GM12865 (cell line): ENCODE measurements at places on chromosomes 7 and 10.
A peak's percentile ranks its signal among the peaks of the same experiment; 100 is the strongest.

DNA sequence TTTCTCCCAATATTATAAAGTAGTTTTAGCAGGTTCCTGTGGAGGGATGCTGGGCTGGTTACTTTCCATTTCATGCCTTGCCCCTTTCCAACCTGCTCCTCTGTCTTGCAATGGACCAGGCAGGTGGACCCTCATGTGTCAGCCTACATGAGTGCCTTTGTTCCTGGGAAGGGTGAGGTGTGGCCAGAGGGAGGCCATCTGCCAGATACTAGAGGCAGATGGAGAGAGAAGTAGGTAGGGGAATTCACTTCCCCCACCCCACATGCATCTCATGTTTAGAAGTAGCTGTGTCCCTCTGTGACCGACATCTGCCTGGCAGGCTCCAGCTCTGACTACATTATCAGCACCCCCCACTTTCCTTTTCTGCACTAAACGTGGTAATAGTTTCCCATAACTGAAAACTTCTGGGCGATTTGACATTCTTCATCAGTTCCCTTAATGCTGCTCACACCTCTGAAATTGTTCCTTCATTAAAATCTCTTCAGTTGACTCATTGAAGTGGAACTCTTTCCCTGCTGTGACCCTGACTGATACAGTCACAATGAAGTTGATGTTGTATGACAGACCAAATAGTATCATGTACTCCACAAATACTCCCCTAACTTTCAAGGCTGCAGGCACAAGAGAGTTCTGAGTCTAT is 396.3 kb upstream of the FZD8 start:
- DNase-seq = peak; percentile 1

- no peak for DNase-seq
Observed at GRCh38 chr7:95490231-95490762, 4.6 kb downstream of the ASB4 start.

DNA sequence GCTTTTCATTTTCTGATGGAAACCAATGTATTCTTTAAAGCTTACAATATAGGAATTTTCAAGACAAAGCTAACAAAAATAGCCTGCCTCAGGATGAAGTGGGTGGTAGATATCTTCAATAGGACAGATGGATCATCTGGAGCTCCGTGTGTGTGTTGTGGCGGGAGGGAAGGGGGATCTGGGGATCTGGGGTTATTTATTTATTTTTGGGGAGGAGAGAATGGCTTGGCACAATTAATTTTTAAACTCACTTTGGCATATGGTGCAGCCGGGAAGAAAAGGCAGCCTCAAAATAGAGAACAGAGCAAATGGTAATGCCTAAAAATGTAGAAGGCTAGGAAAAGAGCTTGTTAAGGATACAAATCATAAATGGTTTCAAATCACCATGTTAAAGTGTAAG is 11.6 kb upstream of the ABLIM1 start:
- no peak for DNase-seq

DNA sequence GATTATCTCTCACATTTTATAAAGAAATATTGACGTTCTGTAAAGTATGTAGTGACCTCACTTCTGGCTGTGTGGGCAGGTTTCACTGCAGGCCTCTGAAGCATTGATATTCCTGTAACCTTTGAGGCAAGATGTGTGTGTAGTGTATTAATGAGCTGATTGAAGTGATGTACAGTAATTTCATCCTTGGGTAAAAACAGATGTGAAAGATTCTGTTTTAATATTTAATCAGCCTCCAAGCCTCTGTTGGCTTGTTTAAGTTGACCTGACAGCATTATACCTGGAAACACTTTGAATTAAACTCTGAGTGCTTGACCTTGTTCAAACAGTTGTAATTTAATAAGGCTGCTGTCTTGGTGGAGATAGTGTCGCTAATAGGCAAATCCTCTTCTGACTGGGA is 74.9 kb downstream of the KAT6B start:
- no peak for DNase-seq

- no peak for DNase-seq
Observed at GRCh38 chr10:101612086-101612485, 24.0 kb downstream of the DPCD start.

GRCh38 chr7:155791836-155792235 is 20.4 kb downstream of the SHH start:
- DNase-seq = no peak

- DNase-seq = peak; percentile 89
Observed at GRCh38 chr10:80459047-80459865, 5.1 kb downstream of the TSPAN14 start.

GRCh38 chr10:79127151-79127961 is 58.6 kb downstream of the ZMIZ1 start:
- DNase-seq = no peak

DNA sequence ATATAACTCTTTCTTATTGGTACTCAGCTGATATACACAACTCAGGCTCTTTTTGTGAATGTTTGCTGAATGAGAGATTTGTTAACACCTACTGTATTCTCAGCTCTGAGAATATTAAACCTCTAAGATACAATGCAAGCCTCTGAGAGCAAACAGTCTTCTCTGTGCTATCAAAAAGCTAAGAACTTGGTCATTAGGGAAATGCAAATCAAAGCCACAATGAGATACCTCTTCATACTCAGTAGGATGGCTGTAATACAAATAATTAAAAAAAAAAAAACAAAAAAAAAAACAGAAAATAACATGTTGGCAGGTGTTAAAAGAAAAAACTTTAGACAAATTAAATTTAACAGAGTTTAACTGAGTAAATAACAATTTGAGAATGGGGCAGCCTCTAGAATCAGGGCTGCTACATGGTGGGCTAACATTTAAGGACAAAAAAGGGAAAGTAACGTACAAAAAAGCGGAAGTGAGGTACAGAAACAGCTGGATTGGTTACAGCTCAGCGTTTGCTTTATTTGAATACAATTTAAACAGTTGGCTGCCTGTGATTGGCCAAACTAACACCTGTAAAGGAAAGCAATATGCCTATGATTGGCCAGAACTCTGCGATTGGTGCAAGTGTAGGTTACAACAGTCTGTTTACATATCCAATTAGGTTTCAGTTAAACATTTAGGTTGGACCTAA is 14.8 kb upstream of the MTURN start:
- DNase-seq = peak; percentile 6

GRCh38 chr7:17405786-17406185 is 107.3 kb downstream of the AHR start:
- DNase-seq = no peak

GRCh38 chr7:80891259-80891544 is 27.6 kb downstream of the SEMA3C start:
- DNase-seq = no peak

DNA sequence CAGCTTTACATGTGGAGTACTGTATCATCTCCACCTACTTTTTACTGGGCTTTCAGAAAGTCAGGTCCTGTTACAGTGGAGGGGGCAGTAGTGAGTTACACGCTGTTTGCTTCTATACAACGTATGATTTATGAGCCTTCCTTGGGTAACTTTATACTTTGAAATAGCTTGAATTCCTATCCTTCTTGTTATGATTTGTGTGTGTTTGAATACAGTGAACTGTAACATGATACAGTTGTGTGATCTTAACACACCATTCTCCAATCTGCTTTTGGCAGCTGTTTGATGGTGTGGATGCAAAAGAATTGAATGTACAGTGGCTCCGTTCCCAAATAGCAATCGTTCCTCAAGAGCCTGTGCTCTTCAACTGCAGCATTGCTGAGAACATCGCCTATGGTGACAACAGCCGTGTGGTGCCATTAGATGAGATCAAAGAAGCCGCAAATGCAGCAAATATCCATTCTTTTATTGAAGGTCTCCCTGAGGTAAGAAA is 41.7 kb downstream of the SP8 start:
- no peak for DNase-seq

GRCh38 chr7:158266817-158267741 is 320.5 kb downstream of the PTPRN2 start:
- DNase-seq = no peak

GRCh38 chr7:111931016-111931517 is 275.1 kb downstream of the DOCK4 start:
- no peak for DNase-seq

DNA sequence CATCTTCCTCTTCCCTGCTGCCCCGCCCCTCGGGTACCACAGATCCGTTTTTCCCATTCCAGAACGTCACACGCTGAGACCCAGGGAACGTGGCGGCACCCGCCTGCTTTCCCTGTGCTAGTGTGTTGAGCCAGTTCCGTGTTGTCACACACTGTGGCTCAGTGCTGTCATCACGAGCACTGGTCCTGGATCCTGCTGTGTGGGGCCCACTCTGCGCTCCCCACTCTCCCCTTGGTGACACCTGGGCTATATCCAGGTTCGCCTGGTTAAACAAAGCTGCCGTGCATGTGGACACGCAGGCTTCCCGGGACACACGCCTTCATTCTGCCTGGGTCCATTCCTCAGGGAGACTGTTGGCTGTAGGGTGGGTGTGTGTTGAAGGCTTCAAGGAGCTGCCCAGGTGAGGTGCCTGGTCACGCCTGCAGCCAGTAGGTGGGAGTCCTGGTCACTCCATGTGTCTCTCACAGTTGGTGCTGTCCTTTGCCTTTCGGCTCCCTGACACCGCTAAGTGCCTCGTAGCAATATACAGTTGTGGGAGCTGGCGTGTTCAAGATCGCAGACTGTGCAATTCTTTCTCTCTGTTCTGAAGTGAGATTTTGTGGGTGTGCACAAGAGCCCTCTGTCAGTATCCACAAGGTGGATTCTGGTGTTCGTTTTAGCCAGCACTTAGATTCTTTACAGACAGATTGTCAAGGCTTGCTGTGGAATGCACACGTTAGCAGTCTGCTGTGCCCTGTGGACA is 88.6 kb downstream of the INPP5A start:
- DNase-seq = no peak

DNA sequence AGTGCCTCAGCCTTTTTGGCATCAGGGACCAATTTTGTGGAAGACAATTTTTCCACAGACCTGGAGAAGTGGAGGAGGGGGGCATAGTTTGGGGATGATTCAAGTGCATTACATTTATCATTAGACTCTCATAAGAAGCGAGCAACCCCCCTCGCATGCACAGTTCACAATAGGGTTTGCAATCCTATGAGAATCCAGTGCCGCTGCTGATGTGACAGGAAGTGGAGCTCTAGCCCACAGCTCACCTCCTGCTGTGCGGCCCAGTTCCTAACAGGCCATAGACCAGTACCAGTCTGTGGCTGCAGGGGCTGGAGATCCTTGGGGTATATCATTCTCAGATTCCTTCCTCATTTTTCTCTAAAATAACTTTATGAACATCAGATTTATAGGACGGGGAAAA is 50.8 kb downstream of the ATAD1 start:
- no peak for DNase-seq

DNA sequence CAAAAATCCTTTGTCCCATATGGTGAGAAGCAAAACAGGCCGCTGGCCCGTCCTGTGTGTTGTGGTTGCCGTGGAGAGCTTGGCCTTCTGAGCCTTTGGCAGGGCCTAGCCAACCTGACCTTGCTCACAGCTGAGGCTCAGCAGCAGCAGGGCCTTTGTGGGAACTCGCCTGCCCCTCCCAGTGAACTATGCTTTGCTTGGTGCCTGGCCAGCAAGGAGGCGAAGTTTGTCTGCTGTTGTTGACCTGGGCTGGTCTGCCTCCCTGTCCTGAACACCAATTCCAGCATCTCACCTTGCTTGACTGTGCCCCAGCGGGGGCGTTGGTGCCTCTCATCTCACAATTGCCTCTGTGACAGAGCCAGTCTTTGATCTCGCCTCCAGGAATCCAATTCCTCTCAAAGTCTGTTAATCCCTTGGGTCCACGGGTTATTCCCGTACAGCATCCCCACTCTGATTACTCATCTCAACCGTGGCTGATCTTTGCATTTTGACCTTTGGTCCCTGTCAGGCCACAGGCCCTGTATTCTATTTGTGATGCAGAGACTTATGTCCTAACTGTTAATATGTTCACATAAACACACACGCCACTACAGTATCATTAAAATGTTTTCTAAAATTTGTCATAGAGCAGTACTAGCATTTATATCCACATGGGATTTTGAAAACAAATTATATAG is 22.6 kb downstream of the EPDR1 start:
- peak; percentile 16 for DNase-seq

GRCh38 chr10:54900584-54900983 is 99.6 kb upstream of the PCDH15 start:
- peak; percentile 62 for DNase-seq

DNA sequence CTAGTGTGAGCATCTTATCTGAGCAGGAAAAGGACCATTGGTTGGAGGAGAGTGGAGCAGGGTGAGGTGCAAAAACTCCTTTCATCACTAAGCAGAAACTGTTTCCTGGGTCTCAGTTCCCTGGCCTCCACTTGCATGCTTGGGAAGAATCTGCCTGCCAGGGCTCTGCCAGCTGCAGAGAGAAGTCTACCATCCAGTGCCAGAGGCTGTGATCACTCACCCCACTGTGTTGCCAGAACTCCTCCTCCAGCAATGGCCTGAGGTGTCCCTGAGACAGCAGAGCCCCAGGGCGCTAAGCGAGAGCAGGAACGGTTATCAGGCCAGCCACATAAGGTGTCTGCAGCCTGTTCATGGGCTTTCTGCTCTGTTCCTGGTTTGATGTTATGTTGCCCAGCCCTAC is 991.4 kb downstream of the CCSER2 start:
- no peak for DNase-seq

DNA sequence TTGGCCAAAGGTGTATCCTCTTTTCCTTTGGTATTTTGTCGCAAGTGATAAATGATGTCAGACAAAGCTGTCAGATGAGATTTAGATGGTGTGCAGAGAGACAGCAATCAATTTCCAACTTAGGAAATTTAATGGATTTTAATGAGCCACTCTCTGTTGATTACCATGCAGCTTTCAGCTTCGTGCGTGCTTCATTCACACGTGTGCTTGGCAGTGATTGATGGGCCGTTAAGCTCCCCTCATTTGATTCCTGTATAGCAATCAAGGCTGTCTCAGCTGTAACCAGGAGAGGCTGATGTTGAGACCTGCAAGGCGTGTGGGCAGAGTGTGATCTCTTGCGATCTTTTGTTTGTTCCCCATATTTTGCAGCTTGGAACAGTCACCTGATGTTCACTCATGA is 439.6 kb downstream of the CALN1 start:
- DNase-seq = no peak

GRCh38 chr10:68938884-68939283 is 17.1 kb upstream of the DDX21 start:
- no peak for DNase-seq

DNA sequence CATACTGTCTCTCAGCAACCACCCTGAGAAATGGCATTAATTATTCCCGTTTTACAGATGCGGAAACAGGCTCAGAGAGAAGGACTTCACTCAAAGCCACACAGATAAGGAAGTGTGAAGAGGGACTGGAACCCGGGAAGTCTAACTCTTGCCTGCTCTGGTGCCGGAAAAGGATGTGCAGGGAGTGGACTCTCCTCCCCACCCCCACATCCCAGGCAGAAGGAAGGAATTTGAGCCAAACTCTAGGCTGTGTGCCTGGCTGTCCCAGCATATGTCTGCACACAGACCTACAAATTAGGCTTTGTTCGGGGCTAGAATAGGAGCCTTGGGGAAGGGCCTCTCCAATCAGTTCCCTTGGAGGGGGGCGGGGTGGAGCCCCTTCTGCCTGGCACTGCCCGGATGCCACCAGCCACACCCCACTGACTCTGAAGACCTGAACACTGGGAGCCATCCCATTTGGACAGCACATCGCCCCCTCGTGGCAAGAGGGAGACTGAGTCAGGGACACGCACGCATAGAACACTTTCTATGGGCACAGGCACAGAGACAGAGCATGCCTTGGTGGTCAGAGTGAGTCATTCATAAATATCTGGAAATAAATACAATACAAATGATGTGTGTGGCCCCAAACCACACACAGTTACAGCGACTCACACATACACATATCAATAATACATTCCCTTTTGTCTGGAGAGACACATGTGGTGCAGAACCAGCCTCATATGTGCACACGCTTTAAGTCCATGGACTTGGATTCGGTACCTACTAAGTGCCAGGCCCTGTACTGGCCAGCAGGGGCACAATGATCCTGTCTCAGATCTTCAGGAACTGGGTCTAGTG is 13.1 kb downstream of the LZTS2 start:
- DNase-seq = peak; percentile 84
